Pancreas (tissue), 10 donors: ENCODE measurements at places on chromosomes 6 and 20. TPM values are rescaled to one million over a fixed set of nuclear protein-coding genes. Genes with fewer than 3 reads are reported as not detected.
A peak's percentile ranks its signal among the peaks of the same experiment; 100 is the strongest.

- no peak overlapping the region for H3K4me3 ChIP-seq
- DNase-seq: no peak
- no peaks in the 10 kb centered on the region for H3K36me3 ChIP-seq
These were observed 27.3 kb upstream of the TCP11 start for GRCh38 chr6:35168461-35168861.

GRCh38 chr20:58512808-58513552 lies 2.2 kb downstream of the APCDD1L start:
- no peak overlapping the region for H3K4me3 ChIP-seq
- H3K36me3 ChIP-seq: no peaks in the 10 kb centered on the region

- no peaks in the 10 kb centered on the region for H3K4me1 ChIP-seq
- no peak overlapping the region for H3K4me3 ChIP-seq
- H3K27me3 ChIP-seq: no peaks in the 10 kb centered on the region
- H3K27ac ChIP-seq: peak overlapping the region; percentile 26
These were observed 148.7 kb downstream of the DOK5 start for GRCh38 chr20:54623991-54624569.

GRCh38 chr20:62802026-62802712 lies 2.5 kb upstream of the OGFR start:
- no peak overlapping the region for H3K27ac ChIP-seq
- H3K36me3 ChIP-seq: no peaks in the 10 kb centered on the region
- DNase-seq: no peak
- H3K4me1 ChIP-seq: peaks cover 14% of the 10 kb centered on the region
- no peak overlapping the region for H3K4me3 ChIP-seq

DNA sequence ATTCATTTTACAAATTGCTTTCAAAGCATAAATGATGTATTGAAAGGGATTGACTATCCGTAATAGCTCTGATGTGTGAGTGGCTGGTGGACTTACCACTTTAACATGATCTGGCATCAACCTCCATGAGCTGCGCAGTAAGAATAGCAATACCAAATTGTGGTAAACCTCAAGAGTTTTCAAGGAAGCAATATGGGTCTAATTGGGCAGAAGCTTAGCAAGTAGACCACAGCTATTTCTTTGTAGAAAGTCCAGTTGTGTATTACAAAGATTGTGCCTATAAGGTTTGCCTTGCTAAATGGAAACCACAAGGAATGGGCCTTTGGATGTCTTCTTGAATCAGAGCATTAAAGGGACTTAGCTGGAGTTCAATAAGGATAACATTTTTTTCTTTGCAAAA lies 736.6 kb downstream of the KIF16B start:
- no peak overlapping the region for H3K4me3 ChIP-seq
- no peak overlapping the region for H3K27ac ChIP-seq
- no peaks in the 10 kb centered on the region for H3K27me3 ChIP-seq
- no peaks in the 10 kb centered on the region for H3K36me3 ChIP-seq

GRCh38 chr6:165821754-165822153 lies 158.7 kb upstream of the PDE10A start:
- no peaks in the 10 kb centered on the region for H3K36me3 ChIP-seq
- H3K27me3 ChIP-seq: no peaks in the 10 kb centered on the region

DNA sequence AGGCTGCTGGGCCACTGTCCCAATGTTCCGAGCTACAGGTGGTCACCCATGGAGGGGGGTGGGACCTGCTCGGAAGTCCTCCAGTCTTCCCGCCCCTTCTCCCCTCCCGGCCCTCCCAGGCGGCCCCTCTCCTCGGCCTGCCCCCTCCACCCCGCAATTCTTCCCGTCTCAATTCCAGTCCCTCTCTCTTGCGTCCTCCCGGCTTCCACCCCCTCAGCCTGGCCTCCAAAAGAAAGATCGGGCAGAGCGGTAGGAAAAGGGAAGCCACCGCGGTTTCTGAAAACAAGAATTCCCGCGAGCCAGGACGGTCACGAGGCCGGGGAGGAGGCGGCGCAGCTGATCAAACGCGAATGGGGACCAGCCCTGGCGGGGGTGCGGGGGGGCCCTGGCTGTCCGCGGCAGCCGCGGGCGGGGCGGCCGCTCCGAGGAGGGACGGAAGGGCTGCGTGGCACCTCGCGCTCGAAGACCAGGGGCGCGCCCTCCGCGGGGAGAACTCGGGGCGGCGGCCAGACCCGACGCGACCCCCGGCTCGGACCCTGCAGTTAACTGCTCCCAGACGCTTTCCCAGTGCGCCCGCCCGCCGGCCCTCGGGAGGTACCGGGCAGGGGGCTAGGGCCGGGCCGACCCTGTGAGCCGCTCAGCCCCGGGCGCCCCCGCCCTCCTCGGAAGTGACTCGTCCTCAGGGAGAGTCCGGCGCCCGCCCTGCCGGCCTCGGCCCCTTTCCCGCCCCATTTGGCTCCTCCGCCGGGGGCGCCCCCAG lies 1.0 kb downstream of the PXDC1 start:
- peak overlapping the region; percentile 97 for H3K27ac ChIP-seq
- no peaks in the 10 kb centered on the region for H3K27me3 ChIP-seq
- peak overlapping the region; percentile 67 for H3K4me3 ChIP-seq
- peak; percentile 76 for DNase-seq
- peaks cover 9% of the 10 kb centered on the region for H3K4me1 ChIP-seq

- DNase-seq: no peak
- no peaks in the 10 kb centered on the region for H3K27me3 ChIP-seq
- H3K36me3 ChIP-seq: no peaks in the 10 kb centered on the region
- H3K4me3 ChIP-seq: no peak overlapping the region
- no peaks in the 10 kb centered on the region for H3K4me1 ChIP-seq
These were observed 25.0 kb downstream of the IL22RA2 start for GRCh38 chr6:137148306-137149034.

DNA sequence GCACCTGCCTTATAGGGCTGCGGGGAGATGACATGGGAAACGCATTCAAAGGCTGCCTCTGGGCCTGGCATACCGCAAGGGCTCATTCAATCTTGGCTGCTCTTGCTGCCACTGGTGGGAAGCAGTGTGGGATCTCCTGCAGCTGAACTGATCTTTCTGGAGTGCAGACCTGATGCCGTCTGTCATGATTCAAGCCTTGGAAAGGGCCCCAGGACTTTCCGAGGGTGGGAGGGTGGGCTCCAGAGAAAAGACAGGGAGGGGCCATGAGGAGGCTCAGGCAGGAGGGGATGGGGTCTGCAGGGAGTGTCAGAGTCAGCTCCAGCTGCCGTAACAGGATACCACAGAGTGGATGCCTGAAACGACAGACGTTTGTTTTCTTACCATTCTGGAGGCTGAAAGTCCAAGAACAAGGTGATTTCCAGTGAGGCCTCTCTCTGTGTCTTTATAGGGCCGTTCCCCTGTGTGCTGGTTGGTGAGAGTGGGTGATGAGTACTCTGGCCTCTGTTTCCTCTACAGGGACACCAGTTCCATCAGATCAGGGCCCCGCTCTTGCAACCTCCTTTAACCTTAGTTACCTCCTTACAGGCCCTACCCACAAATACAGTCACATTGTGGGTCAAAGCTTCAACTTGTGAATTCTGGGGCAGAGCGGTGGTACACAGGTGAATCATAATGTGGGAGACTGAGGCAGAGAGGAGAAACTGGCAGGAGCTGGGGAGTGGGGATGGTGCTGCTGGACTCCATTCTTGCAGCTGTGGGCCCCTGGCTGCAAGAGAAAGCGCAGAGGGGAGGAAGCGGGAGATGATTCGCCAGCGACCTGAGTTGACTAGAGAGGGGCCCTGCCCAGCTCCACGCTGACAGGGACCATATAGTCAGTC lies 148.4 kb downstream of the SYCP2 start:
- no peaks in the 10 kb centered on the region for H3K27me3 ChIP-seq
- H3K4me1 ChIP-seq: no peaks in the 10 kb centered on the region
- H3K27ac ChIP-seq: no peak overlapping the region
- no peak for DNase-seq

- H3K4me1 ChIP-seq: no peaks in the 10 kb centered on the region
- H3K27me3 ChIP-seq: no peaks in the 10 kb centered on the region
- H3K4me3 ChIP-seq: no peak overlapping the region
- DNase-seq: no peak
- peak overlapping the region; percentile 50 for H3K27ac ChIP-seq
These were observed 123.7 kb downstream of the AKAP7 start for GRCh38 chr6:131258816-131259476.

DNA sequence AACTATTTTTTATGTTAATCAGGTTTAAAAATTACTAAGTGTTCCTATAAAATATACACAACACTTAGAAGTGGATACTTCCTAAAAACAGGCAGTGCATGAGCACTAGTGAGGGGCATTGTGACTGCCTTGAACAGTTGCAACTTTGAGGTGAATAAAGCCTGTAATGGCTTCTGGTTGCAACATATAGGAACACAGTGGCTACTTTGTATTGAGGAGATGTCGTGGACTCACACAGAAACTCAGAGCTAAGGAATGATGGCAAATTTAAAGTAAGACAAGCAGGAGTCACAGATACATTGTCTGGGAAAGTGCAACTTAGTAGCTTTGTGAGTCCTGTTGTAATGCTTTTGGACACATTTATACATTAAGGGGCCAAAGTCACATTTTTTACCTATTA lies 861 bp upstream of the HLA-A start:
- no peak overlapping the region for H3K27ac ChIP-seq
- H3K4me3 ChIP-seq: no peak overlapping the region
- DNase-seq: no peak
- no peaks in the 10 kb centered on the region for H3K36me3 ChIP-seq

GRCh38 chr20:30286157-30286556 lies 971.3 kb upstream of the DEFB115 start:
- H3K27ac ChIP-seq: no peak overlapping the region
- H3K27me3 ChIP-seq: no peaks in the 10 kb centered on the region
- DNase-seq: no peak
- H3K4me1 ChIP-seq: no peaks in the 10 kb centered on the region
- no peaks in the 10 kb centered on the region for H3K36me3 ChIP-seq

DNA sequence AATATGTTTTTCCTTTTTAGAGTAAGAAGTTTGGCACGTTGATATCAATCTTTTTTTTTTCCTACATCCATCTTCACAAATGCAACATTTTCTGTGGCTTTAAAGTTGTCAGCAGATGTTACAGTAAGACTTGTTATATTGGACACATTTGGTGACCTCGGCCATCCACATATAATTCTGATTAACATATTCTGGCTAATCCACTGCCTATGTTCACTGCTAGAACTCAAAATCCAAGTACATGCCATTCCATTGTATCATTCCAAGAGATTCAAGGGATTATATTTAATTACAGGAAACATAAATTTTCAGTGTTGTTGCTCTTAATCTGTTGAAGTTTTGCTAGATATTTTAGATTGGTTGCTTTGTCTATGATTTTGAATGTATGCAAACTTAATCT lies 367.6 kb downstream of the TENT5A start:
- no peaks in the 10 kb centered on the region for H3K27me3 ChIP-seq
- no peaks in the 10 kb centered on the region for H3K4me1 ChIP-seq
- H3K27ac ChIP-seq: no peak overlapping the region
- no peaks in the 10 kb centered on the region for H3K36me3 ChIP-seq
- DNase-seq: no peak
- H3K4me3 ChIP-seq: no peak overlapping the region

DNA sequence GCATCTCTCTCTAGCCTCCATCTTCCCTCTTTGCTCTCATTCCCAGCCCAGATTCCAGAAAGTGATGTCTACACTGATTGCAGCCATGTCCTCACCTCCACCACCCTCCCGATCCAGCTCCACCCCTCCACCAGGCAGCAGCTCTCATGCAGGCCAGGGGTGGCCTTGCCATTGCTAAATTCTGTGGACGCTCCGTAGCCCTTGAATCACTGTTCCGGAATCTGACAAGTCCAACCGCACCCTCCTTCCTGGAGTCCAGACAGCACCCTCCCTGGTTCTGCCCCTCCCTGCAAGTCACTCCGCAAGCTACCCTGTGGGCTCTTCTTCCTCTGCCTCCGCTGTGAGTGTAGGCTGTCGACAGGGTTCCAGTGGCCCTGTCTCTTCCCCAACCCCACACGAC lies 26.2 kb downstream of the TNXB start:
- no peak overlapping the region for H3K4me3 ChIP-seq
- no peak for DNase-seq
- no peaks in the 10 kb centered on the region for H3K4me1 ChIP-seq
- H3K27ac ChIP-seq: no peak overlapping the region
- H3K36me3 ChIP-seq: no peaks in the 10 kb centered on the region

DNA sequence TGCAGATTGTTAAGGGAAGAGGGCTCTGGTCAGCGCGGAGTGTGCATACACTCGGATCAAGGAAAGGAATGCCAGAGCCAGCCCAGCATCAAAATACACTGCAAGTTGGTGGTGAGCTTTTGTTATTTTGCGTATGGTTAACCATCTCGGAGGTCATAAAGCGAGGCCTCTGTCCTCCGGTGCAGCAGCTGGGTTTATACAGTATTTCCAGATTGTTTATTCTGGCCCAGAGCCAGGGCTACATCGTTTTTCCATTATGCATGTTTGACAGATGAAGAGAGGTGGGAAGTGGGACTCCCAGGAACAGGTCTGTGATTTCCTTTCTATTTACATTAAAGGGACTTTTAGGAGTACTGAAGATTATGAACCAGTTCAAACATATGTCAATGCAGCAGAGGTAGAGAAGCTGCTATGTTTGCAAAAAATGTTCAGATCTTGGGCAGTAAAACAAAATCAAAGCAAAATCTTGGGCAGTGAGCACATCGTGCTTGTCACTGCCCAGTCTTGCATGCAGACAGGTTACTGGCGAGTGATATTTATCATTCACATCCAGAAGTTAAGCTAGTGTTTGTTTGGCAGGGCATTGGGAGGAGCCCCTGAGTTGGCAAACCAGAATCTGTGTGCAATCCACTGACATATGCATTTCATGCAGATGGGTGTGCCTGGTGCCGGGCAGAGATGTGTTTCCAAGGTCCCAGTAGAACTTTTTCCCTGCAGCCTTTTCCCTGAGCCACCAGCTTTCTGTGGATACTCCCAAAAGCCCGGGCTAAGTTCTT lies 256.3 kb upstream of the TAB2 start:
- peak overlapping the region; percentile 48 for H3K27ac ChIP-seq
- H3K27me3 ChIP-seq: no peaks in the 10 kb centered on the region
- H3K4me3 ChIP-seq: no peak overlapping the region
- DNase-seq: peak; percentile 32
- H3K36me3 ChIP-seq: no peaks in the 10 kb centered on the region

DNA sequence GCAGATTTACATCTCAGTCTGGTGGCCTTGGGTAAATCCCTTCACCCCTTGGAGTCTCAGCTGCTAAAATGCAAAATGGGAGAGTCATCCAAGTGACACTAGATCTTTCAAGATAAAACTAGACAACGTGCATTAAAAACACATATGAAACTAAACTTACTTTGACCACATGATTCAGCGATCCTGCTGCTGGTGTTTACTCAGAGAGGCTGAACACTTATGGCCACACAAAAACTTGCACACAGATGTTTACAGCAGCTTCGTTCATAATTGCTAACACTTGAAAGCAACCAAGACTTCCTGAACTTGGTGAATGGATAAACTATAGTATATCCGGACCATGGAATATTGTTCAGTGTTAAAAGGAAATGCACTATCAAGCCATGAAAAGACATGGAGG lies 55.3 kb upstream of the GPR6 start:
- no peaks in the 10 kb centered on the region for H3K4me1 ChIP-seq
- no peak overlapping the region for H3K27ac ChIP-seq
- DNase-seq: no peak
- no peak overlapping the region for H3K4me3 ChIP-seq
- H3K27me3 ChIP-seq: no peaks in the 10 kb centered on the region
- no peaks in the 10 kb centered on the region for H3K36me3 ChIP-seq

- H3K4me3 ChIP-seq: no peak overlapping the region
- DNase-seq: no peak
These were observed 87.7 kb downstream of the ME1 start for GRCh38 chr6:83343121-83343520.

Gene CPNE5
- 0.76 TPM for total RNA-seq

Gene PNLDC1
- total RNA-seq: 0.51 TPM

Gene PTCRA
- total RNA-seq: not detected

Gene PHF20
- total RNA-seq: 12.9 TPM

Gene TP53TG5
- not detected for total RNA-seq

Gene POM121L2
- total RNA-seq: not detected

Gene LY6G5C
- 2.0 TPM for total RNA-seq

Gene STMND1
- 1.4 TPM for total RNA-seq

Gene COL9A3
- total RNA-seq: 1.7 TPM

Gene GNMT
- total RNA-seq: 36.9 TPM

Gene VNN1
- 0.13 TPM for total RNA-seq

Gene NINL
- 5.1 TPM for total RNA-seq
